ENCODE measurements at places on chromosomes 13 and 19.

- no peak for DNase-seq
Measured at GRCh38 chr19:54312436-54313377, at the start of gene LILRA5. LILRA5 (minus strand) TSS chr19:54313166; CDS start chr19:54313019, 147 bp downstream.

GRCh38 chr13:110817143-110817542 lies 97.7 kb downstream of the ANKRD10 start:
- DNase-seq: no peak

DNA sequence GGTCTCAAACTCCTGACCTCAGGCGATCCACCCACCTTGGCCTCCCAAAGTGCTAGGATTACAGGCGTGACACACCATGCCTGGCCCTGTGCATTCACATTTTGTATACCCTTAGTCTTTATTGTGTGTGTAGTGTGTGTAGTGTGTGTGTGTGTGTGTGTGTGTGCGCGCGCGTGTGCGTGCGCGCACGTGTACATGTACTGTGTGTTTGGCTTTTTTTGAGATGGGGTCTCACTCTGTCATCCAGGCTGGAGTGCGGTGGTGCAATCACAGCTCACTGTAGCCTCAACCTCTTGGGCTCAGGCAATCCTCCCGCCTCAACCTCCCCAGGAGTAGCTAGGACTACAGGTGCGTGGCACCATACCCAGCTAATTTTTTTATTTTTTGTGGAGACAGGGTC lies 22.1 kb downstream of the ITM2B start:
- no peak for DNase-seq

DNA sequence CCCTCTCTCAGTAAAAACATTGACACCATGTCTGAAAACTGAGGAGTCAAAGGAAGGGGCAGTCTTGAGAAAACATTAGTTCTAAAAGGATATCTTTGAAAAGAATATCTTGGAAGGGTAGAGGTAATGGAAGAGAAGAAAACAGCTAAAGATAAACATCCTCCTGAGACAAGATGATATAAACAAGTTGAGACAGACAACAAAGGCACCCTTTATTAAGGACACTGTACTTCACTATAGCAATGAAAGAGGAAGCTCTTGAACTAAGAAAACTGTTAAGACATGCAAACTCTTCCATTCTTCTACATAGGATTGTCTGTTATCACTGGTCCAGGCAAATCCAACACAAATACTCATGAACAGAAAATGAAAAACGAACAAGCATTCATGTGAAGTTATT lies 46.3 kb downstream of the MTMR6 start:
- DNase-seq: no peak
